ENCODE measurements at places on chromosomes 3 and 15. TPM values are rescaled to one million over a fixed set of nuclear protein-coding genes. Genes with fewer than 3 reads are reported as not detected.

DNA sequence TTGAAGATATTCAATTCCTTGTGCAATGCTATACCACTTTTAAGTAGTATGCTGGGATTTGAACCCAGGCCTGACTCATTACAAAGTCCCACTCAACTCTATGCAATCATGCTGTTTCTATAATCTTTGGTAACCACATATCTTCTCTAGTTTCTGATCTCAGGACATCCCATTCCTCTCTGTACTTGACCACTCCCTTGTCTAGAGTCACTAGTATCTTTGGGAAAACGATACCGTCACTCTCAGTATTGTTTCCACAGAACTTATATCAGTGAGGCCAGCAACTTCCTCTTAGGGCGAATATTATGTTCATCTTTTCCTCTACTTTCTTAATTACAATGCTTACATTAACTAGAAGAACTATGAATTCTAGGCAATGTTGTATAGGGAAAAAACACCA, 137.3 kb upstream of the TSPAN3 start:
- DNase-seq: no peak
- no peaks in the 10 kb centered on the region for H3K27me3 ChIP-seq
- H3K36me3 ChIP-seq: no peaks in the 10 kb centered on the region

DNA sequence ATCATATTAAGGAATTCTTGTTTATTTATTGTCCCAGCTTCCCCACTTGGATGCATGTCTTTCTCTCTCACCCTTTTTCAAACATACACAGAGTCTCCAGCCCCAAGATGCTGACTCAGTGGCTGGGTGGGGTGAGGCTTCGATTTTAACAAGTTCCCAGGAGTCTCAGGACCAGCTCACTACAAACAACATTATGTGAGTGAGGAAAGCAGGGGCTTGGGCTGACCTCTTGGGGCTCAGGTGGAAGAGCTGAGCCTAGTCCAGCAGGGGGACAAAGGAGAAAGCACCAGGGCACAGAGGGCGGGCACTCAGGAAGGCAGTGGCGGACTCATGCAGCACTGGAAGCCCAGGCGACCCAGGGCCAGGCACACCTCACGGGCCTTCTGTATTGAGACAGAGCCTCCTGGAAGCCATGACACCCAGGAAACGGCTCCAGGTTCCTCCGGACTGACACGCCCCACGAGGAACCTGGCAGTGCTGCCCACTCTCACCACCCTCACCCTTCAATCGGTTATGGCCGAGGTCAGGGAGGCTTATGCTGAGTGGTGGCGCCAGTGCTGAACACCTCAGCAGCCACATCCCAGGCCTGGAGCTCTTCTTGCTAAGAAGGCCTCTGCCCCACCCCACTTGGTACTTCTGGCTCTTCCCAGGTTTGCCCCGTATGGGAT, 97.4 kb downstream of the LRIG1 start:
- H3K4me1 ChIP-seq: no peaks in the 10 kb centered on the region
- H3K27ac ChIP-seq: no peak overlapping the region
- no peaks in the 10 kb centered on the region for H3K27me3 ChIP-seq
- no peaks in the 10 kb centered on the region for H3K36me3 ChIP-seq
- DNase-seq: no peak

DNA sequence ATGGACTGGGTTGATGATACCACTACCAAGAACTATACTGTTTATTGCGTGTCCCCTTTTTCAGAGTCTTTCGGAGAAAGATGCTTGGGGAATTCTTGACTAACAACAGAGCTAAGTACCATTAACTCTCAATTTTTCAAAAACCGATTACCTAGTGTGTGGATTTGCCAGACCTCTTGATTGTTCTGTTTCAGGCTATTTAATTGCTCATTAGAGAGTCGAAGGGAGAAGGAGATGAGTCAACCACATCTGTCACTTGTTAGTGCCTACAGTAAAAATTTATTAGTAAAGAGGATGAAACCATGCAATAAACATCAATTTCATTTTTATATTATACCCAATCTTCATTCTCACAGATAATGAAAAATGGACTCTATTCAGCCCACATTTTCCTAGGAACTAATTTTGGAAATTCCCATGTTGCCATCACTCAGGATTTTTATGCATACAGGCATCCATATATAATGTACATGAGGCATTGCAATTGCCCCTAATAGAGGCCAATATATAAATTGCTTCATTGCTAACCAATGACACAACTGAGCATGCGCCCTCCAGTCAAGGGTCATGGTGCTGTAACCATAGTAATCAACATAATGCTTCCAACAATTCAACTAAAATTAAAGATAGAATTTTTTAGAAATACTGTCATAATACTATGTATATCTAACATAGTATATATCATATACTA, 541.7 kb downstream of the TBL1XR1 start:
- no peaks in the 10 kb centered on the region for H3K4me1 ChIP-seq
- no peaks in the 10 kb centered on the region for H3K36me3 ChIP-seq
- no peak overlapping the region for H3K27ac ChIP-seq
- no peaks in the 10 kb centered on the region for H3K27me3 ChIP-seq
- DNase-seq: no peak

DNA sequence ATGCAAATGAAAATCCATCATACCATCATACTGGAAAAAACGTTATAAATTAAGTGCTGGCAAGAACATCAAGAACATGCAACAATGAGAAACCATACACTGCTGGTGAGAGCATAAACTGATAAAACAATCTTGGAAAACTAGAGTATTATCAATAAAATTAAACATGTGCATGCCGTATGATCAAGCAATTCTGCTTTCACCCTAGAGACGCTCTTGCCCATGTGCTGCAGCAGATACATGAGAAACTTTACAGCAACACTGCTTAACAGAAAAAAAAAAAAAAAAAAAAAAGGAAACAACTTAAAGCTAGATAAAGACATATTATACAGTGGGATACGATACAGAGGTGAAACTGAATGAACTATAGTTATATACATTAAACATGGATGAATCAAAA, 21.8 kb downstream of the SPG11 start:
- no peaks in the 10 kb centered on the region for H3K4me1 ChIP-seq
- no peaks in the 10 kb centered on the region for H3K36me3 ChIP-seq
- no peak overlapping the region for H3K27ac ChIP-seq
- H3K27me3 ChIP-seq: no peaks in the 10 kb centered on the region
- no peak overlapping the region for H3K4me3 ChIP-seq

GRCh38 chr3:9682096-9682495, 21.5 kb upstream of the CPNE9 start:
- H3K36me3 ChIP-seq: no peaks in the 10 kb centered on the region
- H3K4me3 ChIP-seq: no peak overlapping the region
- H3K27me3 ChIP-seq: no peaks in the 10 kb centered on the region
- no peak overlapping the region for H3K27ac ChIP-seq
- no peak for DNase-seq
- H3K4me1 ChIP-seq: no peaks in the 10 kb centered on the region

GOLGA8N gene
- 4.1 TPM for total RNA-seq

MYL3 gene
- total RNA-seq: not detected

All from Panc1 (cell line).